ENCODE measurements at places on chromosomes 16 and 17.

GRCh38 chr16:50957056-50957455, 194.0 kb downstream of the SALL1 start:
- DNase-seq = no peak
- H3K27ac ChIP-seq = no peak overlapping the region
- H3K36me3 ChIP-seq = no peaks in the 10 kb centered on the region
- H3K4me3 ChIP-seq = no peak overlapping the region

- peaks cover 53% of the 10 kb centered on the region for H3K4me1 ChIP-seq
- H3K4me3 ChIP-seq = no peak overlapping the region
- DNase-seq = no peak
- no peaks in the 10 kb centered on the region for H3K27me3 ChIP-seq
- H3K27ac ChIP-seq = peak overlapping the region; percentile 99
Measured at GRCh38 chr17:59372138-59372751, 40.8 kb downstream of the YPEL2 start.

DNA sequence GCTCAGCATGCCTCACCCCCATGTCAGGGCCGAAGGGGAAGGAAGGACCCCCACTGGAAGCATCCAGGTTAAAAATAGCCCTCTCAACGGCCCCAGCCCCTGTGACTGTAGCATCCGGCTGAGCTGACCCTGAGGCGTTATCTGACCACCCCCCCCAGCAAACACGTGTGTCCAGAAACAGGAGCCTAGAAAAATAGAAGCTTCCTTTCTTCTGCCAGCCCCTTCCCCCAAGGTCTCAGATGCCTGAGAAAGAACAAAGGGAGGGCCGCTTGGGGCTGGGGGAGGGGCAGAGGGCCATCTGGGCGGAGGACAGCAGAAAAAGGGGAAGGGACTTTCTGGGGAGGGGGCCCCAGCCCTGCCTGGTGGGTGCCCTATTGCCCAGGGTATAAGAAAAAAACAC, 55.8 kb downstream of the ACTG1 start:
- H3K27me3 ChIP-seq = no peaks in the 10 kb centered on the region
- H3K4me3 ChIP-seq = no peak overlapping the region
- no peak for DNase-seq

DNA sequence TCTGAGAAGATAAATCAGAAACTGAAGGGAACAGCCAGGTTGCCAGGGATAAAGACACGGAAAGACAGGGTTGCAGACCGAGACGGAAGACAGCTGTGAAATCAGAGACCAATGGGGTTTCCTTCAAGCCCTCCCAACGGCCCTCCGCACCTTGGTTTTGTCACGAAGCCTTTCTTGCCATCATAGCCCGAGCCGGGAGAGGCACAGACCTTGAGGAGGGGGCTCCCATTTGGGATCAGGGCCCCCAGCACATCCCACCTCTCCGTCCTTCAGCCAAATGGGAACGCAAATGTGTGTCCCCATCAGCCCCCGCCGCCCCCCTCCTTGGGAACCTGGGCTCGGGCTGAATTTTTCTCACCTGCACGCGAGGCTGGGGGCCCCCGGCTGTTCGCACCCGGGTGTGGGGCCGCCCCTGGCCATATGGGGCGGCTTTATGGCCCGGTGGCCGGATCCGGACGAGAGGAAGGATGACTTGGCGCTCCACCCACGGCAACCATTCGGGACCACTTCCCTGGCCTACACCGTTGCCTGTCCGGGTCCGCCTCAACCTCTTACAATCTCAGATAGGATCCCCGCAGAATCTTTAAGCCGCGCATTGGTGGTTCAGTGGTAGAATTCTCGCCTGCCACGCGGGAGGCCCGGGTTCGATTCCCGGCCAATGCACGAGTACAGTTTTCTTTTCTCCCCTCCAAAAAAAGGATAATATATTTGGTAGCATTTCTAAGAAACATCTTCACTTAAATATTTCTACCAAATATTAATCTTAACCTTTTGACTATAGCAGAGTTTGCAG, 1.4 kb upstream of the HES7 start:
- no peaks in the 10 kb centered on the region for H3K36me3 ChIP-seq
- peak; percentile 90 for DNase-seq
- H3K27me3 ChIP-seq = no peaks in the 10 kb centered on the region

DNA sequence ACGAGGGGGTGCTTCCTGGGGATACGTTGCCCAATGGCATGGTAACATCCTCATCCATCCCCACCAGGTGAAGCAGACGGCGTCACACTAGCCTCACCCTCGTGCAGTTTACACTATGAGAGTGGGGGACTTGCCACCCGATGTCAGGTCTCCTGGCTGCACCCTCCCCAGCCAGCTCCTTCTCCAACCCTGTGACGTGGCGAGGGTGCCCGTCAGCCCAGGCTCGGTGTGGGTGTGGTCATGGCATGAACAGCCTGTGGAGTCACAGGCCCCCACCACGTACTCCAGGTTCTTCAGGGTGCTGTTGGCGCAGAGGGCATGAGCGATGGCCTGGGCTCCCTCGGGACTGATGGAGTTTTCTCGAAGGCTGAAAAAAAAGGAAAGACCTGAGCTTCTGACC, 28.3 kb downstream of the NLRC3 start:
- H3K36me3 ChIP-seq = no peaks in the 10 kb centered on the region
- H3K4me1 ChIP-seq = no peaks in the 10 kb centered on the region
- no peak overlapping the region for H3K27ac ChIP-seq
- no peak for DNase-seq
- H3K4me3 ChIP-seq = no peak overlapping the region

DNA sequence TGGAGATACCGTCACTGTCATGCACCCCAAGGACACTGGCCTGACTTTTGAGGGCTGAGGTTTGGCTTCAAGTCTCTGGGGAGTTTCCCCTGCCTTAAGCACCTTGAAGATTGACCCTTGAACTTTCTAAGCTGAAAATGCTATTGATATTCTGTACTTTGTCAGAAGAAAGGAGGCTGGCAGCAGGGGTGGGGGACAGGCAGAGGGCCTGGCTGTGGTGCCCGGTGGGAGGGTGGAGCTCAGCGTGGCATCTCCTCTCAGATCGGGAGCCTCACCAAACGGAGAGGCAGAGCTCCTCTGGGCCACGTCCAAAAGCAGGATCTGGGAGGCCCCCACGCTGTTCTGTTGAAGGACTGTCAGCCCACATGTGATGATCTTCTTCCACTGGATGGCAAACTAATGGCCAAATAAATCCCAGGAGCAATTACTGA, 305.2 kb upstream of the IRX3 start:
- H3K27ac ChIP-seq = no peak overlapping the region
- no peaks in the 10 kb centered on the region for H3K27me3 ChIP-seq
- H3K36me3 ChIP-seq = no peaks in the 10 kb centered on the region
- H3K4me3 ChIP-seq = no peak overlapping the region
- H3K4me1 ChIP-seq = no peaks in the 10 kb centered on the region

DNA sequence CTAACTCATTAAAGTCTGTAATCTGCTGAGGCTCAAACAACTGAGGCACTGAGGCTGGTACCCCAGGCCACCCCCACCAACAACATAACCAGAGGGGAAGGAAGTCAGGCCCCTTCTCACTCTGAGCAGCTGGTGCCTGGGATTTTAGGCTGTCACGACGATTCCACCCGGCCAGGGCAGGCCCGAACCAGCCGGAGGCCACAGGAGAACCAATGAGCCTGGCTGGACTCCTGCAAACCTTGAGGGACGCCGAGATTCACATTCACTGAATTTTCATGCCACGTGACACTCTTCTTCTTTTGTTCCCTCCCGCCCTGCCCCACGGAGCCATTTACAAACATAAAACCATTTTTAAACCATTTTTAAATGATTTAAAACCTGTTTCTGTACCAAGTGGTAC, 48.1 kb downstream of the RPH3AL start:
- no peak overlapping the region for H3K27ac ChIP-seq
- no peaks in the 10 kb centered on the region for H3K36me3 ChIP-seq
- no peak overlapping the region for H3K4me3 ChIP-seq
- no peaks in the 10 kb centered on the region for H3K27me3 ChIP-seq
- peak; percentile 48 for DNase-seq
- H3K4me1 ChIP-seq = no peaks in the 10 kb centered on the region

GRCh38 chr17:61338874-61339478, 60.7 kb upstream of the TBX2 start:
- H3K27ac ChIP-seq = peak overlapping the region; percentile 46
- peaks cover 3% of the 10 kb centered on the region for H3K4me1 ChIP-seq
- H3K4me3 ChIP-seq = no peak overlapping the region
- H3K36me3 ChIP-seq = no peaks in the 10 kb centered on the region
- DNase-seq = no peak
- no peaks in the 10 kb centered on the region for H3K27me3 ChIP-seq

GRCh38 chr16:86300746-86301481, 209.4 kb upstream of the FOXF1 start:
- H3K27ac ChIP-seq = no peak overlapping the region
- H3K4me1 ChIP-seq = no peaks in the 10 kb centered on the region
- H3K4me3 ChIP-seq = no peak overlapping the region
- no peaks in the 10 kb centered on the region for H3K27me3 ChIP-seq
- no peaks in the 10 kb centered on the region for H3K36me3 ChIP-seq

DNA sequence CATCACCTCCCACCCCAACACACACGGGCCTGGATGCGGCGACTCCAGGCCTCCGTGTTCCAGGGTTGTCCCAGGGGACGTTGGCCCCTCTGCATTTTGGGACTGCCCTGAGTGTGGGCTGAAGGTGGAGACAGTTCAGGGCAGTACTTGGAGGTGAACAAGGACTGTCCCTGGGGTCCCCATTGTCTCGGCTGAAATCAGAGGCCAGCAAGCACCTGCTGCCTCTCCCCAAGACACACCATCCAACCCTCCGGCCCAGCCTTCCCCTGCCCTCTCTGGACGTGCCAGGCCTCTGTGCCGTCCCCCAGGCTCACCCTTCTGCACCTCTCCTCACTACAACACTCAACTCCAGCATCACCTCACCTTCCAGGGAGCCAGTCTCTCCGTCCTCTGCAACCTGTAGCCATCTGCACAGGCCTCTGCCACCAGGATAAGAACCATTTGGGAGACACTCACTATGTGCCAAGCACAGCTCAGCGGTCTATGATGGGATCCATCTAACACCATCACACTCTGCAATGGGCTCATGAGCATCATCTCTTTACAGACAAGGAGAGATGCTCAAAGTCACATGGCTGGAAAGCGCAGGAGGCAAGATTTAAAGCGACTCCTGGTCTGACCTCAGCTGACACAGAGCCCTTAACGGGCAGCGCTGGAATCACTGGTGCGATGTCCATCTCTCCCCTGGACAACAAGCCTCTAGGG, 104.5 kb upstream of the SEC14L1 start:
- H3K4me1 ChIP-seq = no peaks in the 10 kb centered on the region
- DNase-seq = peak; percentile 59
- no peak overlapping the region for H3K4me3 ChIP-seq
- H3K36me3 ChIP-seq = no peaks in the 10 kb centered on the region
- no peak overlapping the region for H3K27ac ChIP-seq

GRCh38 chr16:27720731-27721530, 171.0 kb downstream of the KATNIP start:
- DNase-seq = peak; percentile 40
- no peak overlapping the region for H3K27ac ChIP-seq
- no peaks in the 10 kb centered on the region for H3K4me1 ChIP-seq
- H3K4me3 ChIP-seq = no peak overlapping the region
- no peaks in the 10 kb centered on the region for H3K27me3 ChIP-seq

DNA sequence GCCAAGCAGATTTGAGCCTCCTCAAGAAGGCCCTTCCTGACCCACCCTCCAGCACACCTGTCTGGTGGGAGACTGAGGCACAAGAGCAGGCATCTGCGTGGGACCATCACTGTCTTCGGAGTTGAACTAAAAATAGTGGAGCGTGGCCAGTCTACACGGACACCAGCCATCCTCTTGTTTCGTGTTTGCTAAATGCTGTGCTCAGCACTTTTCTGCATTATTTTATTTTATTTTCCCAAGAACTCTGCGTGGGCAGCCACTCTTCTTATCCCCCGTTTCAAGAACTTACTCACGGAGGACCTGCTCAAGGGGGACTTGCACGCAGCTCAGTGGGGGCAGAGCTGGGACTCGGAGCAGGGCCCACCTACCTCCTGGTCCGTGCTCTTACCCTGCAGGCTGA, 60.8 kb downstream of the SOCS3 start:
- no peaks in the 10 kb centered on the region for H3K27me3 ChIP-seq
- no peak overlapping the region for H3K27ac ChIP-seq
- no peak for DNase-seq
- H3K36me3 ChIP-seq = no peaks in the 10 kb centered on the region
- no peak overlapping the region for H3K4me3 ChIP-seq

GRCh38 chr16:49554681-49555080, 181.1 kb downstream of the C16orf78 start:
- no peaks in the 10 kb centered on the region for H3K27me3 ChIP-seq
- no peaks in the 10 kb centered on the region for H3K36me3 ChIP-seq
- no peak for DNase-seq
- no peak overlapping the region for H3K4me3 ChIP-seq
- no peak overlapping the region for H3K27ac ChIP-seq

- no peak for DNase-seq
- no peaks in the 10 kb centered on the region for H3K36me3 ChIP-seq
Measured at GRCh38 chr16:58123896-58124600, 5.1 kb downstream of the CFAP20 start.

GRCh38 chr17:29246628-29247027, at the start of gene CRYBA1:
Gene CRYBA1, plus strand, starts transcription at chr17:29246859. Its CDS starts 5 bp downstream, at chr17:29246864.
- H3K27me3 ChIP-seq = no peaks in the 10 kb centered on the region
- no peak within 1 kb of the TSS for H3K4me3 ChIP-seq
- H3K36me3 ChIP-seq = no peaks in the 10 kb centered on the region
- no peak within 1 kb of the TSS for H3K27ac ChIP-seq
- DNase-seq = no peak

GRCh38 chr17:78862073-78863023, 21.7 kb upstream of the USP36 start:
- H3K36me3 ChIP-seq = peaks cover 2% of the 10 kb centered on the region
- H3K4me3 ChIP-seq = no peak overlapping the region
- no peaks in the 10 kb centered on the region for H3K27me3 ChIP-seq

- no peak overlapping the region for H3K4me3 ChIP-seq
- H3K36me3 ChIP-seq = no peaks in the 10 kb centered on the region
- DNase-seq = no peak
- no peaks in the 10 kb centered on the region for H3K4me1 ChIP-seq
- peaks cover 1% of the 10 kb centered on the region for H3K27me3 ChIP-seq
Measured at GRCh38 chr17:61574542-61575351, 16.3 kb downstream of the NACA2 start.

DNA sequence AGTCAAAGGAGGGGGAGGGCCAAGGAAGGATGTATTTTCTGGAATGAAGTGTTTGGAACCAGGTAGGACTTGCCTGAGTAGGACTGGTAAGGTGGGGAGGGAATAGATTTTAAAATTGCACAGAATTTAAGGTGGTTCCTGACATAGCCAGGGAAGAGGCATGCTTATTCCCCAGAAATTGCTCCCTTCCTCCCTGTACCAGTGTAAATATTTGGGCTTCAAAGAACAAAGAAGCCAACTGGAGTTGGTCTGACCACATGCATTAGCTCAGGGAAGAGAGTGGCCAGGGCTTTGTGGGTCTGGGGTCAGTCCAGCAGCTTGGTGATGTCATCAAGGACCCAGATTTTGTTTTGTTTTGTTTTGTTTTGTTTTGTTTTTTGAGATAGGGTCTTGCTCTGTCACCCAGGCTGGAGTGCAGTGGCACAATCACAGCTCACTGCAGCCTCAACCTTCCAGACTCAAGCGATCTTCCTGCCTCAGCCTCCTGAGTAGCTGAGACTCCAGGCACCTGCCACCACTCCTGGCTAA, 9.3 kb upstream of the MRTFB start:
- no peak overlapping the region for H3K4me3 ChIP-seq
- H3K36me3 ChIP-seq = no peaks in the 10 kb centered on the region
- H3K27ac ChIP-seq = no peak overlapping the region
- no peaks in the 10 kb centered on the region for H3K4me1 ChIP-seq
- no peak for DNase-seq

- no peaks in the 10 kb centered on the region for H3K36me3 ChIP-seq
- no peaks in the 10 kb centered on the region for H3K4me1 ChIP-seq
- no peaks in the 10 kb centered on the region for H3K27me3 ChIP-seq
- H3K4me3 ChIP-seq = no peak overlapping the region
- no peak for DNase-seq
Measured at GRCh38 chr17:67421869-67422273, 44.8 kb downstream of the PITPNC1 start.
